ENCODE measurements at places on chromosomes 7 and 10. TPM values are rescaled to one million over a fixed set of nuclear protein-coding genes. Genes with fewer than 3 reads are reported as not detected.

Gene IKZF1
- not detected for total RNA-seq

Gene ZNF33A
- total RNA-seq: 28.1 TPM

Gene LEP
- 0.11 TPM for total RNA-seq

Gene STRIP2
- 16.9 TPM for total RNA-seq

Gene UCN3
- total RNA-seq: not detected

Gene UCMA
- total RNA-seq: not detected

Gene HKDC1
- total RNA-seq: 0.54 TPM

Gene ATG9B
- total RNA-seq: not detected

Gene TWIST1
- total RNA-seq: 105 TPM

Gene ZNF783
- 10.2 TPM for total RNA-seq

Gene CRTAC1
- 5.8 TPM for total RNA-seq

Gene PKD2L1
- total RNA-seq: not detected

Gene BAMBI
- 24.8 TPM for total RNA-seq

Gene SPDYE9
- total RNA-seq: not detected

Gene WASL
- total RNA-seq: 23.8 TPM

Gene ITIH5
- 14.4 TPM for total RNA-seq

Gene KLF14
- 0.13 TPM for total RNA-seq

Gene GHRHR
- total RNA-seq: not detected

Gene ZNF425
- total RNA-seq: 7.0 TPM

Gene IDI2
- total RNA-seq: not detected

Gene HOXA1
- total RNA-seq: 0.65 TPM

Gene SPAM1
- not detected for total RNA-seq

Gene CCDC172
- total RNA-seq: not detected

Gene CCDC146
- total RNA-seq: 2.7 TPM

Gene PIP
- total RNA-seq: not detected

Gene TMEM229A
- total RNA-seq: not detected

Gene LIPA
- total RNA-seq: 56.8 TPM

Gene HTR5A
- not detected for total RNA-seq

Gene SFTPA2
- not detected for total RNA-seq

Gene NPC1L1
- total RNA-seq: under 0.01 TPM

Gene OR2A5
- not detected for total RNA-seq

Gene MAGI2
- total RNA-seq: 22.2 TPM

Gene NUTM2A
- 0.39 TPM for total RNA-seq

Gene HGF
- total RNA-seq: 0.65 TPM

Gene CH25H
- total RNA-seq: 4.8 TPM

Gene GIMAP8
- total RNA-seq: not detected

Gene HIBADH
- 97.0 TPM for total RNA-seq

Gene IL15RA
- total RNA-seq: 3.3 TPM

Gene LBX1
- not detected for total RNA-seq

Gene PTPRN2
- total RNA-seq: 0.26 TPM

Gene ZNF727
- total RNA-seq: 2.9 TPM

Gene PLCE1
- 25.6 TPM for total RNA-seq

Gene IGFBP1
- 20.5 TPM for total RNA-seq

Gene FAM20C
- 42.3 TPM for total RNA-seq

Gene ZPBP
- not detected for total RNA-seq

Gene FAM25A
- not detected for total RNA-seq

Gene PON3
- 2.6 TPM for total RNA-seq

Gene PNLIPRP3
- total RNA-seq: not detected

Gene ASB10
- total RNA-seq: not detected

Gene PAX4
- total RNA-seq: not detected

Gene ZSCAN21
- 9.0 TPM for total RNA-seq

Gene OR2A42
- 0.26 TPM for total RNA-seq

Gene POM121C
- 12.2 TPM for total RNA-seq

Gene FXYD4
- not detected for total RNA-seq

Gene CHRM2
- total RNA-seq: not detected

Gene C10orf143
- total RNA-seq: 2.5 TPM

Data from articular chondrocyte of knee joint (primary cell).